ENCODE measurements at places on chromosomes 5 and 9. TPM values are rescaled to one million over a fixed set of nuclear protein-coding genes. Genes with fewer than 3 reads are reported as not detected.

DNA sequence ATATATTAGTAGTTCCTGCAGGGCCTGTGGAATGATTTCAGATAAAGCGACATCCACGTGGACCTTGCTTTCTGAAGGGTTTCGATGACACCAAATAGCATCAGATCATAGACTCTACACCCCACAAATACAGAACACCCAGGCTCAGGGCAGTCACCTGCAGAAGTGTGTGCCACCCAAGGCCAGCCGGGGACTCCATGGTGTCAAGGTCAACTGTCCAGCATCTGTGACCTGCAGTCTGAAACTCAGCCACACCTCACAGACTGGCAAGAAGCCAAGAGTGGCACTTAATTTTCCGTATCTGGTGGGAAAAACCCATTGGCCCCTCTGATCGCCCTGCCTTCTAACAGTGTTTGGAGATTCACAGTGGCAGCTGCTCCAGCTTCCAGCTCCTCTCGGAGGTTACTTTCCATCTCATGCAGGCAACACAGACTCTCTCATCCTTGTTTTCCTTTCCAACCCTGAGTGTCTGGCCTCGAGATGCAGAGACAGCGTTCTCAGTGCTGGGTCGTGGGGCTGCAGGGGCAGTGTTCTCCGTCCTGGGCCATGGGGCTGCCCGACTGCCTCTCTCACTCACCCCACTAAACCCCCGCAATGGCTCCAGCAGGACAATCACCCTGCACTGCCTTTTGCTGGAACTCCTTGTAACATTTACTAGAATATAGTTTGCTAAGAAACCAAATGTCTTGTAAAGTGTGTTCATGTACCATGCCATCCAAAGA is 221.9 kb downstream of the IRX2 start:
- DNase-seq = no peak

DNA sequence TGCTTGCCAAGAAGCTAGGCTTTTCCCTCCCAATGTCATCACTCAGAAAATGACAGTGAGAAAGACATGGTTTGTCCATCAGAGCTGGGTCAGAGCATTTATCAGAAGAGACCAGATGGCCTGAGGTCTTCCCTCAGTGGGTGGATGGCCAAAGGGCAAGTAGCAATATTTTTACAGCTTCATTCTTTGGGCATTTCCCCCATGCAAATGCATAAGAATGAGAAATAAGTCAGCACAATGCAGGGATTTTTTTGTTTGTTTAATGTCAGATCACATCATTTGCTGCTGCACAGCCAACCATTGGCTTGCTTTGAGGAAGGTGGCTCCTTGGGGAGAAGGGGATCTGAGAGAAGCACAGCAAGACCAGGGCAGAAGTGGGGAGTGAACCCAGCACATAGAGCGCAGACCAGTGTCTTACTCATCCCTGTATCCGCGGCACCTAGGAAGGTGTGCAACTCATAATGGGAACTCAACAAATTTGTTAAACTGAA is 209.6 kb downstream of the SEMA6A start:
- no peak for DNase-seq

The FREM1 gene
- 7.0 TPM for total RNA-seq

- no peak for DNase-seq
Measured at GRCh38 chr5:31194468-31194813, 955 bp downstream of the CDH6 start.

The FBP2 gene
- not detected for total RNA-seq

The PTGS1 gene
- total RNA-seq = 16.4 TPM

GRCh38 chr9:101509572-101509971 is 24.1 kb upstream of the RNF20 start:
- DNase-seq = no peak

The PCDHGA4 gene
- 3.9 TPM for total RNA-seq

GRCh38 chr5:65047225-65047624 is 278.5 kb downstream of the CWC27 start:
- DNase-seq = no peak

GRCh38 chr5:135600971-135601381 is 22.2 kb upstream of the CXCL14 start:
- DNase-seq = no peak

- no peak for DNase-seq
Measured at GRCh38 chr5:109533751-109534272, 124.0 kb upstream of the PJA2 start.

DNA sequence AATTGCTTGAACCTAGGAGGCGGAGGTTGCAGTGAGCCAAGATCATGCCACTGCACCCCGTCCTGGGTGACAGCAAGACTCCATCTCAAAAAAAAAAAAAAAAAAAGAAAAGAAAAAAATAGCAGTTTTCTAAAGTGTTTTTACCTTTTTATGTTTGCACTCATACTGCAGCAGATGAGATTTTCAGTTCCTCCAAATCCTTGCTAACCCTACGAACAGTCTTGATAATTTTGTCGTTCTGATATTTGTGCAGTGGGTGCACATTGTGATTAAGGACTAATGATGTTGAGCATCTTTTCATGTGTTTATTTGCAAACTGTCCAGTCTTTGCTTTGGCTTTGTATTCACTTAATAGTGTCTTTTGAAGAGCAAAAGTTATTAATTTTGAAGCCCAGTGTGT is 42.9 kb downstream of the ZCCHC7 start:
- DNase-seq = no peak

GRCh38 chr5:154923441-154924430 is 14.3 kb downstream of the GEMIN5 start:
- no peak for DNase-seq

The TMEM167A gene
- 92.8 TPM for total RNA-seq

- DNase-seq = no peak
Measured at GRCh38 chr9:35070823-35071813, 1.3 kb downstream of the VCP start.

The TAF1L gene
- not detected for total RNA-seq
